CD4-positive, alpha-beta T cell treated with Interleukin-2 at 100 ng/mL for 4 hours (primary cell): ENCODE measurements at places on chromosomes 12 and 14.

DNA sequence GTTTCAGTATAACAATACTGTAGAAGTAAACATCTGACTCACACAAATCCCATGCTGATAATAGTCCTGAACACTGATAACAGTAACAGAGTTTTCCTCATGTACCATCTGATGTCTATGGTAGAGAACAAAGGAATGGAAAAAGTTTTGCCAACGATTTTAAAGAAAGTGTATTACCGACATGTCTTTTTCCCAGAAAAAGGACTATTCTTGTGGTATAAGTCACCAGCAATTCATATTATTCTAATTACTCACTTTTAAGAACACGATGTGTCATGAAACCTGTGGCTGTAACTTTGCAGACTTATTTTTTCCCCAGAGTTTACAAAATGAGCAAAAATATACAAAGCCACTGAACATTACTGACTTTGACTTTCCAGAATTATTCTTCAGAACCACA is 40.1 kb upstream of the DCN start:
- no peak for DNase-seq

GRCh38 chr12:100263131-100263530 is 3.7 kb downstream of the DEPDC4 start:
- DNase-seq = no peak

DNA sequence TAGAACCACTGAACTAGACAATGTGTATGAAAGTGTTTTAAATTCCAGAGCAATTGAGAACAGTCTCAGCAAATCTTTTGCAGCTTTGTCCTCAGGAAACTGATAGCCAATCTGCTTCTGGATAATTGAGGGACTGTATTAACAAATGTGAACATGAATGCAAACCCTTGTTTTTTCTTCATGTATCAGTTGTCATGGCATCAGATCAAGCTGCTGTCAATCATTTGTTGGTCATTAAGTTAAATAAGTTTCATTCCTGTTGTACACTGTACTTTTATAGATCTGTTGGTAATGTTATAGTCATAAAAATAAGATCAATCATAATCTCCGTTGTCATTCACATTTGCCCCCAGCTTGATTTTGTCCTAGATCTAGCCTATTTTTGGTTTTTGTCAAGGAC is 65.5 kb upstream of the RFX4 start:
- no peak for DNase-seq

- no peak for DNase-seq
Observed at GRCh38 chr14:21347201-21347600, 36.6 kb downstream of the SUPT16H start.

DNA sequence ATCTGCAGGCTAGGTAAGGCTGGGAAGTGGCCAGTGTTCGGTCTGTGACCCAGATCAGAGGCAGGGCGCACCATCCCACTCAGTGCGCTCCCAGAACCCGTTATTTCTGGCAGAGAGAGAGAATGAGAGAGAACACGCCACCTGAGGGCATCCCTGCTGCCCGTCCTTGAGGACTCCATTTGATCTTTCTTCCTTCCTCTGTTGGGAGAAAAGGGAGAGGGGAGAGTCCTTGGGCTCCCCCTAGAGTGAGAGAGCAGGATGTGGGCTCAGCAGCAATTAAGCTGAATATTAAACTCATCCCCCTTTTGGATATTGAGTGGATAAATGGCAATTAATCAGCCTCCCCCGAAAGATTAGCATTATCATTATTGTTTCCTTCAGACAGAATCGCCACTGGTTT is 70.6 kb downstream of the IFT43 start:
- no peak for DNase-seq

GRCh38 chr12:109728921-109729320 is 15.3 kb downstream of the FAM222A start:
- no peak for DNase-seq

- DNase-seq = peak; percentile 6
Observed at GRCh38 chr14:92135269-92135668, 13.5 kb downstream of the CPSF2 start.

GRCh38 chr12:125492354-125493270 is 427.4 kb downstream of the AACS start:
- no peak for DNase-seq

DNA sequence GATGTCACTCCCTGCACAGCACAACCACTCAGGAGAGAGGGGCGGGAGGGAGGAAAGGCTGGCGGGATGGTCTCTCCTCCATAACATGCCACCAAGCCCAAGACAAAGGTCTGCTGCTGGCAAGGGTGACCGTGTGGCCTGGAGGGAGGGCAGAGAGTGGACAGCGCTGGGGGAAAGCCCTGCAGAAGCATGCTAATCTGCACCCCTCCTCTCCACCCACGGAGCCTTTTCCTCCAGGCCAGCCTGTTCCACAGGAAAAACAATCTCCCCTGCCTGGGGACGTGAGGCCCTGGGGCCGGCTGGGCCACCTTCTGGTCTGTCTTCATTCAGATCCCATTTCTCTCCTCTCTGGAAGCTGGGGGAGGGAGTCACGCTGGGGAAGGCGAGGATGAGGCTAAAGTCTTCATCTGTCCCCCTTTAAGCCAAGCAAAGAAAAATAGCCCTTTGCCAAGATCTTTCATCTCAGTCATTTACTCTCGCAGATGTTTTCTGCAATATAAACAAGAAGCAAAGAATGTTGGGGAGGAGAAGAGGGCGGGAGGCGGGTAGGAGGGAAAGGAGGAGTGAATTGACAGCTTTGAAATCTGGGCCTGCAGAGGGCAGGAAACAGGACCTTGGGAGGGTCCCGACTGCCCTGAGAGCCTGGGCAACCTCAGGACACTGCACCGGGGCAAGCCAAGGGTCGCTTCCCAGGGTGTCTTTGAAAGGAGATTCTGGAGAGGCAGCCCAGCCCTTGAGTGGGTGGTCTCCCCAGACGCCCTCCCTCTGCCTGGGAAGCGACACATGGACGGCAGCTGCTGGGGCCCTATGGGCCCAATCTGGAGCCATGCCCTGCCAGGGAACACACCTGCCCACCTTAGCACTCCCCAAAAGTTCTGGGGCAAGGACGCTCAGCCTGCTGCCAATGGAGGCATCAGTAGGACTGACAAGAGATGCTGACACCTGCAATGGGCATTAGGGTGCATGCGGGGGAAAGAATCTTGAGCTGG is 133.6 kb downstream of the ZFP36L1 start:
- no peak for DNase-seq

DNA sequence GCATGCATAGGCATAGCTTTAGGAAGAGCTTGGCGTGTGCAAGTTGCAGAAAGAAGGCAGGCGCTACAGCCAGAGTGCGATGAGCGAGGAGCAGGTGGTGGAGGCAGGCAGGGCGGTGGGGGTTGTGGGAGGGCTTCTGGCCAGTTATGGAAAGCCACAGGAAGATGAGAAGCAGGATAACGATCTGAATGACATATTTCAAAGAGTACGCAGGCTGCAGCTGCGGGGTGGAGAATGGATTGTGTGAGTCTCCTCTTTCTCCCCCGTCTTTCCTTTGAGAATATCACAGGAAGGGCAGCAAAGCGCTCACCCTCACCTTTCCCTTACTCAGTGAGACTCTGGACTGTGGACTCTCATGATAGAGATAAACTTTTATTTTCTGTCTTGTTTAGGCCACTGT is 48.7 kb upstream of the PLXNC1 start:
- no peak for DNase-seq

DNA sequence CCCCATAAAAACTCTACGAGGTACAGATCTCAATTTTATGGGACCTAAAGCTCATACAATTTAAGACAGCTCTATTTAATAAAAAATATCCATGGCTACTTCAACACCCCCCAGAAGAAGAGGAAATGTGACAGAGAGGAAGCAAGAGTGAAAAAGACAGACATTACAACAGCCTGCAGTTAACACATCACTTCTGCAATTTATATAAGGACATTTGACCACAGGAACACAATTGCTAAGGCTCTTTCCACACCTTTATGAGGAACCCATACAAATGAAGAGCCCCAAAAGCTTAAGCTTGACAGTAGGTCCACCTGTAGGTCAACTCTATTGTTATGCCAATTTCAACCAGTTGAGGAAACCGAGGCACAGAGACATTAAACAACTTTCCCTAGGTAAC is 5.6 kb downstream of the OR10P1 start:
- DNase-seq = no peak

DNA sequence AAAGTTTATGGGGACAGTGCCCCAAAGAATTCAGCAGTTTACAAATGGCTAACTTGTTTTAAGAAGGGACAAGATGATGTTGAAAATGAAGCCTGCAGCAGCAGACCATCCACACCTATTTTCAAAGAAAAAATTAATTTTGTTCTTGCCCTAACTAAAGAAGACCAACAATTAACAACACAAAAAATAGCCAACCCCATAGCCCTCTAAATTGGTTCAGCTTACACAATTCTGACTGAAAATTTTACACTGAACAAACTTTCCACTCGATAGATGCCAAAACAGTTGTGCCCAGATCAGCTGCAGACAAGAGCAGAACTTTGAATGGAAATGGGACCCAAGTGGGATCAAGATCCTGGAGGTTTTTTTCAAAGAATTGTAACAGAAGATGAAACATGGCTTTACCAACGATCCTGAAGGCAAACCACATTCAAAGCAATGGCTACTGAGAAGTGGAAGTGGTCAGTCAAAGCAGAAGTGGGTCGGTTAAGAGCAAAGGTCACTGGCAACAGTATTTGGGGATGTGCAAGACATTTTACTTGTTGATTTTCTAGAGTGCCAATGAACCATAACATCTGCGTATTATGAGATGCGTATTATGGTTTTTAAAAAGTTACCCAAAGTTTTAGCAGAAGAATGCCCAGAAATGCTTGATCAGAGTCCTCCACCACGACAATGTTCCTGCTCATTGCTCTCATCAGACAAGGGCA is 30.0 kb downstream of the SLC39A9 start:
- no peak for DNase-seq

GRCh38 chr14:72598306-72598705 is 295.6 kb downstream of the DPF3 start:
- DNase-seq = no peak

DNA sequence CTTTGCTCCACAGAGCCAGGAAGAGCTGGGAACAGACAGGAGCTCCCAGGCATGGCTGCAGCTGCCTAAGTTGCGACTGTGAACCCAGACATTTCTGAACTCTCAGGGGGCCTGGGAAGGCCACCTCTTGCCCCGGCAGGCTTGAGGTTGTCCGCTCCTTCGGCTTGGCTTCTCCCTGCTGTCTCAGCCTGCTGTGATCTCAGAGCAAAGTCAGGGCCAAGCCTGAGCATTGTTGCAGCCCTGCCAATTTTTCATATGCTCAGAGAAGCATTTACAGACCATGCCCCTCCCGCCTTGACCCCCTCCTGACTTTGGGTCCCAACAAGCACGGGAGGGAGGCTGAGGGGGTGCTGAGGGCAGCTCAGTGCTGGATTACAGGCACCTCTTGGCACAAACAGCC is 1439.1 kb upstream of the FLRT2 start:
- no peak for DNase-seq
